Activated CD4-positive, alpha-beta T cell treated with anti-CD3 and anti-CD28 coated beads, Interleukin-2, amount 10 ng/mL, durations not matched to agents 7 days and 5 days (primary cell): ENCODE measurements at places on chromosomes 1 and 21. TPM values are rescaled to one million over a fixed set of nuclear protein-coding genes. Genes with fewer than 3 reads are reported as not detected.

Gene F13B
- not detected for total RNA-seq

Gene LAD1
- not detected for total RNA-seq

Gene RAB7B
- total RNA-seq, result not detected

Gene OR2T33
- not detected for total RNA-seq
